ENCODE measurements at places on chromosomes 6 and 20. TPM values are rescaled to one million over a fixed set of nuclear protein-coding genes. Genes with fewer than 3 reads are reported as not detected.

- no peaks in the 10 kb centered on the region for H3K27me3 ChIP-seq
- peak; percentile 72 for DNase-seq
- H3K4me1 ChIP-seq = peaks cover 14% of the 10 kb centered on the region
- H3K36me3 ChIP-seq = peaks cover 9% of the 10 kb centered on the region
Measured at GRCh38 chr20:62808211-62808865, 3.7 kb downstream of the OGFR start.

DNA sequence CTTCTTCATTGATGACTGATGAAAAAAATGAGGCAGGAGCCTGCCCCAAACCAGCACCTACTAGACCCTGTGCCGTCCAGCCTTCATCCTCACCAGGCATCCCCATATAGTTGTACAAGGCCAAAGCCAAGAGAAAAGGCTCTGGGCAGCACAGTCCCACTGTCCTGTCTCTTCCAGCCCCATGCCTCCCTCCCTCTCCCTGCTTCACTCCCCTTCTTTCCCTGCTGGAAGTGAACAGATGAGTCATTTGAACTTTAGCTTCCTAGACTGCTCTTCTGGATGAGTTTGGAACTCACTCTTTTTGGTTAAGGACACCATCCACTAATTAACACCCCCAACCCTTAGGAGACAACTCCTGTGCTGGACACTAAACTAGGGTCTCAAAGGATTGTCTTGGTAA lies 235.2 kb downstream of the LRFN2 start:
- H3K27me3 ChIP-seq = no peaks in the 10 kb centered on the region
- H3K4me1 ChIP-seq = no peaks in the 10 kb centered on the region
- no peak overlapping the region for H3K4me3 ChIP-seq
- H3K36me3 ChIP-seq = no peaks in the 10 kb centered on the region
- DNase-seq = peak; percentile 22

DNA sequence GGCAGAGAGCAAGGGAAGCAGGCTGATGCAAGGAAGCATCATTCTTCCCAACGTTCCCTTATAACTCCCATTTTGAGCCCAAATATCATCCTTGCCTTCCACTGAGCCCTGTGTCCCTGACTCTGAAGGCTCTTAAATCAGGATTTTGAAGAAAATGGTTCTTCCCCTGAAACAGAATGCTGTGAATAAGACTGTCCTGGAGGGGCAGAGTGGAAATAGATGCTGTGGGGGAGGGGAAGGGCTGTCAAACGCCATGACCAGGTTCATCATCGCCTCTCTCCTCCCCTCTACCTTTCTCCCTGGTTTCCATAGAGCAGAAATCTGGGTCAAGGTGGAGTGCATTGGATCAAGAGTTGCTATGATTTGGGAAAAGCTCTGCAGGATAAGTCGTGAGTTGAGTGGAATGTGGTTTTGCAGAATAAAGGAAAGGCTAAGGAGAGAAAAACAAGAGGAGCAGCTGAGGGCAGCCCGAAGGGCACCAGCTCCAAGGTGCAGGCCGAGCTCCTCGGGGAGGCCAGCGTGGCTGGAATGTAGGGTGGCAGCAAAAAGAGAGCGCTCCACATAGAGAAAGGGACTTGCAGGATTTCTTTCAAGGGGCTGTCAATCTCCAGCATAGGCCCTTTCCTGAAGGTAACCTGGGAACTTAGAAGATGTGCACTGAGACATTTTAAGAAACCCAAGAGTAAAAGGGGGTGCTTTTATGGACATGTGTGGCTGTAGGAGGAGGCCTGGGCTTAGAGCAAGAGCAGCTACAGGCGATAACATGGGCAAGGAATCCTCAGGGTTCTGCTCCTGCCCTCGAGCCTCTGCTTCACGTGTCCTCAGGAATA lies 120.8 kb upstream of the CDYL start:
- H3K27me3 ChIP-seq = no peaks in the 10 kb centered on the region
- H3K4me3 ChIP-seq = no peak overlapping the region
- H3K36me3 ChIP-seq = no peaks in the 10 kb centered on the region
- H3K4me1 ChIP-seq = no peaks in the 10 kb centered on the region
- DNase-seq = no peak

DNA sequence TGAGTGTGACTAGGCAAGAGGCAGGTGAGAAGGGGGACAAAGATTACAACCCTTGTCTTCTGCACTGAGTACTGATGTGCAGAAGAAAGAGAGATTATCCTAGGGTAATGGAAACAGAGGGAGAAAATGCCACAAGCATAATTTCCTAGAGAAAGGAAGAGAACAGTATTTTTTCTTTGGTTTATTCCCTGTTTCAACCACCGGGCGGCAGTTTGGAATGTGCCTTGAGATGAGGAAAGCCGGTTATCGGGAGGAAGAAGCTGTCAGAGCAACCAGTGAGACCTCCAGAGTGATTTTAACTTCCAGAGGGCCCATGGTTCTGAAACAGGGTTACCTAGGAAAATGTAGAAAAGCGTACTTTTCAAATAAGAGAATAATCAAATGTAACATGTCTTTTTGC lies 121.4 kb downstream of the REV3L start:
- peak; percentile 79 for DNase-seq
- no peaks in the 10 kb centered on the region for H3K27me3 ChIP-seq
- peaks cover 39% of the 10 kb centered on the region for H3K36me3 ChIP-seq
- no peak overlapping the region for H3K4me3 ChIP-seq

GRCh38 chr6:85810558-85810957 lies 167.9 kb upstream of the SYNCRIP start:
- H3K4me3 ChIP-seq = no peak overlapping the region
- no peak overlapping the region for H3K27ac ChIP-seq

DNA sequence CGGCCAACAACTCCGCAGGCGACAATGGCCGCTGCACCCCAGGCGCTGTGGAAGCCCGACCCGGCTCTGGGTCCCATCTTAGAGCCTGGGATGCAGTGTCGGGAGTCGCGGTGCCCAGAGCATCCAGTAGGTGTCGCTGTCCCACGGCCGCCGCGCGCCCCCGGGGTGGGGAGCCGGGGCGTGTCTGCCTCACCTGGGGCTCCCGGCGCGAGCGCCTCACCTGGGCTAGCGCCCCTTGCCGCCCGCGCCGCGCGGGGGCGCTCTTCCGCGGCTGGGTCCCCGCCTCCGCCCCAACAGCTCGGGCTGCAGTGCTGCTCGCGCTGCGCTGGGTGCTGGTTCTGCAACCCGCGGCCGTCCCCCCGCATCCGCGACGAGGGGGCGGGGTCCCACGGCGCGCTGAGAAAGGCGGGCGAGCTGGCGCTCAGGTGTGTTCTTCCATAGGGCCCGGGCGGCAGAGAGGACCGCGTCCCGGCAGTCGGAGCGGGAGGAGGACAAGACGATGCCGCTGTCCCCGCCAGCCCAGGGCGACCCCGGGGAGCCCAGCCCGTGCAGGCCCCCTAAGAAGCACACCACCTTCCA lies at the start of gene CRYBG1:
Gene CRYBG1, plus strand, starts transcription at position 308 of the 579 bp plus-strand sequence. Its CDS starts 192 bp downstream, at position 500.
- H3K27me3 ChIP-seq = peaks cover 61% of the 10 kb centered on the region
- no peaks in the 10 kb centered on the region for H3K36me3 ChIP-seq
- peaks cover 3% of the 10 kb centered on the region for H3K4me1 ChIP-seq
- H3K4me3 ChIP-seq = peak within 1 kb of the TSS; percentile 62

DNA sequence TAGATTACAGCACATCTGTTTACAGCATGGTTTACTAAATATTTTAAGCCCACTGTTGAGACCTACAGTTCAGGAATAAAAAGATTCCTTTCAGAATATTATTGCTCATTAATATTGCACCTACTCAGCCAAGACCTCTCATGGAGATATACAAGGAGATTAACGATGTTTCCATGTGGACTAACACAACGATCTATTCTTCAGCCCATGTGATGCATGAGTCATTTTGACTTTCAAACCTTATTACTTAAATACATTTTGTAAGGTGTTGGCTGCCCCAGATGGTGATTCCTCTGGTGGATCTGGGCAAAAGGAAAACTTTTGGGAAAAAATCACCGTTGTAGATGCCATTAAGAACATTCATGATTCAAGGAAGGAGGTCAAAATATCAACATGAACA lies 48.0 kb upstream of the SDHAF4 start:
- no peaks in the 10 kb centered on the region for H3K36me3 ChIP-seq
- no peak overlapping the region for H3K27ac ChIP-seq
- DNase-seq = no peak
- H3K4me1 ChIP-seq = no peaks in the 10 kb centered on the region
- no peaks in the 10 kb centered on the region for H3K27me3 ChIP-seq
- no peak overlapping the region for H3K4me3 ChIP-seq

GRCh38 chr6:70847106-70848084 lies 109.5 kb downstream of the B3GAT2 start:
- no peaks in the 10 kb centered on the region for H3K27me3 ChIP-seq
- no peak overlapping the region for H3K27ac ChIP-seq
- H3K4me1 ChIP-seq = no peaks in the 10 kb centered on the region

DNA sequence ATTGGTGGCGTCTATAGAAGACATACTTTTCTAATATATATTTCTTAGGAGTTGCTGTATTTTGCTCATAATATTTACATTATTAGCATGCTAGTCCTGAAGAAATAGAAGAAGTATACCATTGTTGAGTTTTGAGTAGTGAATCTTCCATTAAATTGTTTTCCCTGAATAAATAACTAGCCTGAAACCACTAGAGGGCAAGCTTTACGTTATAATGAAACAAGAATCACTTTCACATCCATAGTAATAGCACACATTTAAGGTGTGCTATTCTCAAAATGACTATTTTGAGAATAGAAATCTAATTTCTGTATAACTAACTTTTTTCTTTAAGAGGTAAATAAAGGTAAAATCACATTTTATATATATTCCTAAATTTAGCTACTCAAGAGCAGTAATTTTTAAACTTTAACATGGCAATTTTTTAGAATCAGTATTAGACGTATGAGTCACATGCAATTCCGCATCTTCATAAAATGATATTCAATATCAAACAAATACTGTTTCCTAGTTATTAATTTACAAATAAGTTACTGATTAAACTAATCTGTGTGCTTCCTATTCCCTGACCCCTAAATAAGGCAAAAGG lies 213.2 kb upstream of the MANEA start:
- H3K27ac ChIP-seq = no peak overlapping the region
- H3K4me1 ChIP-seq = no peaks in the 10 kb centered on the region
- peak; percentile 40 for DNase-seq
- no peaks in the 10 kb centered on the region for H3K36me3 ChIP-seq

DNA sequence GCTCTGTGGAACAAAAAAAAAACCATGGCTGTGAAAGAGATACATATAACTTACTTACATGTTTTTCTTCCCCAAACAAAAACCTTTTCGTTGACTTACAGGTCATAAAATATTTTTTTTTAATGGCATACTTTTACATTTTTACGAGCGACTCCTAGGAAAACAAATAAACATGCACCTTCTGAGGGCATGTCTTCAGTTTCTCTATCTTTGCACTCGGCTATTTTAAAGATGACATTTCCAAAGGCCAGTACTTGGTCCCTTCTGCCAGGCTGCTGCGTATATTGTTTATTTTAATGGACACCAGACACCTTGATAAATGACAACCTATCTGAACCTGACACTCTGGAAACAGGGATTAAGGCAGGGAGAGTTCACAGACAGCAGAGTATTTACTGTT lies 49.4 kb downstream of the PIGU start:
- no peak overlapping the region for H3K4me3 ChIP-seq
- H3K36me3 ChIP-seq = no peaks in the 10 kb centered on the region
- DNase-seq = no peak
- H3K27ac ChIP-seq = no peak overlapping the region
- H3K27me3 ChIP-seq = no peaks in the 10 kb centered on the region

DNA sequence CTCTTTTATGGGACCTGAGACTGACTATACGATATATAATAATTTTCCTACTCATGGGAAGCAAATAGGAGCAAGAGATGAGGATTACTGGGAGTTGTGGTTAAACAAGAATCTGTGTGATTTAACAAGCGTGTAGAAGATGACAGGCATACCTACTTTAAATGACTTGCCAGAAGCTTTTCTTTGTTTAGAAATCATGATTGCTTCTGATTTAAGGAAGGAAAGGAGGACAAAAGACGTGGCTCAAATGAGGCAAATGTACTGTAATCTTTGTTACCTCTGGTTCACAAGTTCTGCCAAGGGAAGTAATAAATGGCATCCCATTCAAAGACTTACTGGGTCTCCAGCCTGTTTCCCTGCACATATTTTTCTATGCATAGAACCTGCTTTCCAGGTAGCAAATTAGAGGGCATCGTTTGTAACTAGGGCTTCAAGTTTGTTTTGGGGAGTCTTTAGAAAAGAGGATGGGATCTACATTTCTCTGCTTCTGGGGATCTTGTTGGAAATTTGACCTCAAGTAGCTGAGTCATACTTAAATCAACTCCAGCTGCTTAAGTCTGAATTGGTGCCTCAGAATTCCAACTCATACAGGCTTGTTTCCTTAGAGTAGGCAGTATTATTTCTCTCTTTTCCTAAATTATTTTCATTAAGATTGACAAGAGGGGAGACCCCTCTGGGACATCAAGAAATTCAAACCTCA lies 2.9 kb upstream of the TRMT11 start:
- DNase-seq = peak; percentile 85
- no peaks in the 10 kb centered on the region for H3K27me3 ChIP-seq
- H3K4me3 ChIP-seq = no peak overlapping the region

DNA sequence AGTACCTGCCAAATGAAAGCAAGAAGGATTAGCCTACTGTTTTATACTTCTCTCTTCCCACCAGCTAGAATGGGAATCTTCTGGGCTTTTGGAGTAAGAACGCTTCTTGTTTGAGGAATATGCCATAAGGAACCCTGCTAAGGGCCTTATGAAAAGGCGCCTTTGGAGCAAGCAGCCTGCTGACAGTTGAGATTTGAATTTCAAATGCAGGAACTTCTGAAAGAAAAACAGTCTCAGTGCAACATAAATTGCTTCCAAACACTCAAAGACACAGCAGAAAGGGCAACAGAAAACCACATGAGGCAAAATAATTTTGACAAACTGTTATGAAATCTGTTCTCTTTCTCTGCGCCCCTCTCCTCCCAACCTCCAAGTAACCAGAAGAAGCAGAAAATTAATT lies 149.4 kb upstream of the B3GAT2 start:
- no peak for DNase-seq
- peaks cover 18% of the 10 kb centered on the region for H3K4me1 ChIP-seq
- H3K27me3 ChIP-seq = peaks cover 17% of the 10 kb centered on the region
- H3K4me3 ChIP-seq = no peak overlapping the region

GRCh38 chr6:30626484-30627366 lies at the start of gene ATAT1:
Gene ATAT1, plus strand, starts transcription at chr6:30626874.
- H3K4me1 ChIP-seq = no peaks in the 10 kb centered on the region
- DNase-seq = peak; percentile 90
- H3K4me3 ChIP-seq = peak within 1 kb of the TSS; percentile 93
- H3K27ac ChIP-seq = peak within 1 kb of the TSS; percentile 59
- H3K36me3 ChIP-seq = peaks cover 12% of the 10 kb centered on the region

DNA sequence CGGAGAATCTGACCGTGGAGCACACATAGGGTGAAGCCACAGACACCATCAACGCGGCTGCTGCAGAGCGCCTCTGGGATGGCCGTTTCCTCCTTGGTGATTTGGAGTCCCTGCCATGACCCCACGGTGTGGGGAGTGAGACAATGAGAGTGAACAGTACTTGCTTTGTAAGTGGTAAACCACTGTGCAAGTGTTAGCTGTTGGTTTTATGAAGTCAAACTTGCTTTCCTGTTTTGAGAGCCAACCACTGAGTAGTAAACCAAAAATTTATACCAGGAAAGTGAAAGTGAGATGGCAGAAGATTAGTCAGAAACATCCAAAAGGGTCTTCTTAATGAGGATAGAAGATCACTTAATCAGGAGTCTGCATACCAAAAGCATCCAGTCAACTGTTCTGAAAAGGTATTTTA lies 160.7 kb downstream of the FOXC1 start:
- H3K27me3 ChIP-seq = no peaks in the 10 kb centered on the region
- no peak overlapping the region for H3K4me3 ChIP-seq
- H3K4me1 ChIP-seq = peaks cover 41% of the 10 kb centered on the region
- DNase-seq = peak; percentile 33
- H3K27ac ChIP-seq = no peak overlapping the region

The GABRR1 gene
- not detected for polyA plus RNA-seq

The COL11A2 gene
- polyA plus RNA-seq = 0.31 TPM

The PTCHD4 gene
- 1.2 TPM for polyA plus RNA-seq

The C20orf141 gene
- not detected for polyA plus RNA-seq

The PCSK2 gene
- not detected for polyA plus RNA-seq

The LTB gene
- not detected for polyA plus RNA-seq

The PXMP4 gene
- 16.4 TPM for polyA plus RNA-seq

The SLC35D3 gene
- polyA plus RNA-seq = not detected

All from GM23248 (cell line).